ENCODE measurements at places on chromosomes 4 and X. TPM values are rescaled to one million over a fixed set of nuclear protein-coding genes. Genes with fewer than 3 reads are reported as not detected.

The CNKSR2 gene
- 7.1 TPM for total RNA-seq

The BMX gene
- total RNA-seq = not detected

DNA sequence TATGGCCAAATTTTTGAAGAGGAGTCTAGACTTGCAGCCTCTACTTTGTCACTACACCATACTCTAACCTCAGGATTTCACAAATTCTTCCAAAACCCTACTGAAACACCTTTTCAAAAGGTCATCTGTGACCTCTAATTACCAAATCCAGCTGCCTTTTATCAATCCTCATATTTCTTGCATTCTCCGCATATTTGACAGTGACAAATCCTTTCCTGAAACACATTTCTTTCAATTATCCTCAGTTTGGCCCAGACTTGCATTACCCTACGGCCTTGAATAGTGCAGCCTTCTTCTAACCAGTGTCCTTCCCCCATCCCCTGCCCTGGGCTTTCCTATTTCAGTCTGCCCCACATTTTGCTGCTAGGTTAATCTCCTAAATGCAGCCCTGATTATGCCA is 25.5 kb downstream of the MID2 start:
- H3K27me3 ChIP-seq = no peaks in the 10 kb centered on the region
- no peaks in the 10 kb centered on the region for H3K4me1 ChIP-seq
- H3K4me3 ChIP-seq = no peak overlapping the region
- no peak overlapping the region for H3K27ac ChIP-seq
- no peaks in the 10 kb centered on the region for H3K36me3 ChIP-seq
- no peak for DNase-seq

- H3K36me3 ChIP-seq = no peaks in the 10 kb centered on the region
- DNase-seq = no peak
- H3K27ac ChIP-seq = no peak overlapping the region
- H3K4me1 ChIP-seq = no peaks in the 10 kb centered on the region
- H3K27me3 ChIP-seq = peaks cover under 1% of the 10 kb centered on the region
Measured at GRCh38 chr4:37549041-37549440, 137.1 kb downstream of the RELL1 start.

The FRMPD3 gene
- not detected for total RNA-seq

DNA sequence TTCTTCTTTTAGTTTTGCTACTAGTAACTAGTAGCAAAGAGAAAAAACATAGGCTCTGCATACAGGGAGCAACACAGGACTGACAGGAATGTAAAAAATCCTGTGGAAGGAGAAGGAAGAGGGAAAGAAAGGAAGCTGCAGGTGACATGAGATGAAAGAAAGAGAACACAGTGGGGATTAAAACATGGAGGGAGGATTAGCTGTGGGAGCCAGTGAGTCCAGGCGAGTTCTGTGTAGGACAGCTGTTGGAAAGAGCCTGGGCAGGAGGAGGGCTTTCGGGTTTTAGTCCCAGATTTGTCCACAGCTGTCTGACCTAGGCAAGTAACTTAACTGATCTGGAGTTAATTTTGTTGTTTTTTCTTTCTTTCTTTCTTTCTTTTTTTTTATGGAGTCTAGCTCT is 21.6 kb downstream of the CCNG2 start:
- no peaks in the 10 kb centered on the region for H3K4me1 ChIP-seq
- H3K27me3 ChIP-seq = peaks cover 28% of the 10 kb centered on the region
- no peaks in the 10 kb centered on the region for H3K36me3 ChIP-seq
- DNase-seq = no peak
- H3K27ac ChIP-seq = no peak overlapping the region

The COX18 gene
- total RNA-seq = 21.2 TPM

The NWD2 gene
- total RNA-seq = not detected

- no peak overlapping the region for H3K27ac ChIP-seq
- no peaks in the 10 kb centered on the region for H3K4me1 ChIP-seq
- H3K27me3 ChIP-seq = no peaks in the 10 kb centered on the region
- no peak for DNase-seq
- no peak overlapping the region for H3K4me3 ChIP-seq
Measured at GRCh38 chr4:5424901-5425300, 283.5 kb downstream of the EVC2 start.
